Mucosa of gallbladder (tissue), 1 donor: ENCODE measurements at places on chromosomes 16 and 17.
A peak's percentile ranks its signal among the peaks of the same experiment; 100 is the strongest.

- no peak for DNase-seq
These were observed 6.6 kb downstream of the HSD11B2 start for GRCh38 chr16:67437513-67437912.

GRCh38 chr17:6713130-6713917, at the start of gene SLC13A5:
SLC13A5 (minus strand) TSS chr17:6713369; CDS start chr17:6713333, 36 bp downstream.
- DNase-seq, result no peak

DNA sequence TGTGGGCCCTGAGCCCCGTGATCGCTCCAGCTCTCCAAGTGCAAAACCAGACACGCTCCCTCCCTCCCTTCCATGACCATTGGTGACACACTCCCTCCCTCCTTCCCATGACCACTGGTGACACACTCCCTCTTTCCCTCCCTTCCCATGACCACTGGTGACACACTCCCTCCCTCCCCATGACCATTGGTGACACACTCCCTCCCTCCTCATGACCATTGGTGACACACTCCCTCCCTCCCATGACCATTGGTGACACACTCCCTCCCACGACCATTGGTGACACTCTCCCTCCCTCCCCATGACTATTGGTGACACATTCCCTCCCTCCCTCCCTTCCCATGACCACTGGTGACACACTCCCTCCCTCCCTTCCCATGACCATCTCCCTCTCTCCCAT, 56.3 kb downstream of the LMF1 start:
- no peak for DNase-seq

- no peak for DNase-seq
These were observed 41.7 kb downstream of the EFCAB5 start for GRCh38 chr17:29982991-29983653.

DNA sequence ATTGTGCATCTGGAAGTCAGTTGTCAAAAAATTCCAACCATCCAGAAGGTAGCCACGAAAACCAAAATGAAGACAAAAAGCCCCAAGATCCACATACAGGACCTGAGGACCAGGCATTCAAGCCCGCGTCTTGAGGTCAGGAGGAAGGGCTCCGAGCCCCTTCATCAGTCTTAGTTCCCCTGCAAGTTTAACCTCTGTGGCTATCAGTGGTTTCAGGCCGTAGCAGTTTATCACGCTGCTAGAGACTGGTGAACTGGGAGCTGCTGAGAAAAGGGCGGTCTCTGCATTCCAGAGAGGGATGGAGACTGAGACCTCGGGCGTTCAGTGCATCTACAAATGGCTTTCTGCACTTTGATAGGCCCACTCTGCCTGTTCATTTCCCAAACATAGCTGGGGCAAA, 70.6 kb downstream of the IRF8 start:
- DNase-seq, result no peak

GRCh38 chr16:72172105-72173034, at the start of gene PMFBP1:
PMFBP1 (minus strand) TSS chr16:72172155; CDS start chr16:72171208, 947 bp downstream.
- DNase-seq, result peak; percentile 69

- peak; percentile 61 for DNase-seq
These were observed 916 bp downstream of the PAGR1 start for GRCh38 chr16:29816694-29817441.

- DNase-seq, result no peak
These were observed 46.5 kb upstream of the GINS3 start for GRCh38 chr16:58345574-58346354.

- peak; percentile 79 for DNase-seq
These were observed at the start of gene DHX58 for GRCh38 chr17:42112552-42113176. DHX58 (minus strand) TSS chr17:42112714; CDS start chr17:42111892, 822 bp downstream.

- DNase-seq, result peak; percentile 83
These were observed 82.9 kb downstream of the ZNF778 start for GRCh38 chr16:89300311-89300975.

DNA sequence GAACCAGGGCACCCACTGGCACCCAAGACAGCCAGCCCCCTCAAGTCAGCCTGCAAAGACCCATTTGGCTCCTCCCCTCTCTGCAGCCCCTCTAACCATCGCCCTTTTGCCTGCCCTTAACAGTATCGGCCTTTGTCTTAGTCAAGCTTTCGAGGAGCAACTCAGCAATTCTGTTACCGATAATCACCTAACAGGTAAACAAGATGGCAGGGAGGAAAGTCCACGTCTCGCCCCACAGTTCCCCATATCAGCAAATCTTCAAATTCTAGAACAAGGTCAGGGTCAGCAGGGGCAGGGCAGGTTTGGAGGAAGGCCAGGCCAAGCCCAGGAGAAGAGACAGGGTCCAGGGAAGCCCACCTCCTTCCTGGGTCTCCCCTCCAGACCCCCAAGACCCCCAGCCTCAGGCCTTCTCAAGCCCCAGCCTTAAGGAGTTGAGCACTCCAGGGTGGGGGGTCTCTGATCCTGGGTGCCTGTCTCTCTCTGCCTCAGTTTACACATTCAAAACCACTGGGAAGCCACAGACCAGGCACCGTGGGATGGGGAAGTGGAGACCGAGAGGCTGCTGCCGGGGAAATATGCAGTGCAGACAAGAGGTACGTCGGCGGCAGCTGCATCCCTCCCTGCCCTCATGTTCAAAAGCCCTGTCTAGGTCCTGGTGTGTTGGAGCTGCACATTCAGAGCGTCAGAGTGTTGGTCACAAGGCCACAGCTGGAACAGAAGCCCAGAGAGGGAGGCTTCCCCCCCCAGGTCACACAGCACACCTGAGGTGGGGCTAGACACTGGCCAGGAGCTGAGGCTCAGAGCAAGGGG, 3.9 kb upstream of the OSGIN1 start:
- no peak for DNase-seq

DNA sequence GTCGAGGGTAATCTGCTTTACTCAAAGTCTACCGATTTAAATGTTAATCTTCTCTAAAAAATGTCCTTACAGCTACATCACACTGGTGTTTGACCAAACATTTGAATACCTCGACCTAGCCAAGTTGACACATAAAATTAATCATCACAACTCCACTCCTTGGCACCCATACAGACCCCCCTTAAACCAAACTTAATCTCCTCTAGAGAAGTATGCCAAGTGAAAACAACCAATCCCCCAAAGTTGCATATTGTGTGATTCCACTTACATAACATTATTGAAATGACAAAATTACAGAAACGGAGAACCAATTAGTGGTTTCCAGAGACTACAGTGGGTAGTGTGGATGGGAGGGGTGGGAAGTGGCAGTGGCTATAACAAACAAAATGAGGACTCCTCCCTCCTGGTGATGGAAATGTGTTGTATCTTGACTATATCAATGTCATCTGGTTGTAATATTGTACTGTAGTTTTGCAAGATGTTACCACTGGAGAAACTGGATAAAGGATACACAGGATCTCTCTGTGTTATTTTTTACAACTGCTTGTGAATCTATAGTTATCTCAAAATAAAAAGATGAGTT, 39.4 kb downstream of the CAPNS2 start:
- DNase-seq, result no peak

DNA sequence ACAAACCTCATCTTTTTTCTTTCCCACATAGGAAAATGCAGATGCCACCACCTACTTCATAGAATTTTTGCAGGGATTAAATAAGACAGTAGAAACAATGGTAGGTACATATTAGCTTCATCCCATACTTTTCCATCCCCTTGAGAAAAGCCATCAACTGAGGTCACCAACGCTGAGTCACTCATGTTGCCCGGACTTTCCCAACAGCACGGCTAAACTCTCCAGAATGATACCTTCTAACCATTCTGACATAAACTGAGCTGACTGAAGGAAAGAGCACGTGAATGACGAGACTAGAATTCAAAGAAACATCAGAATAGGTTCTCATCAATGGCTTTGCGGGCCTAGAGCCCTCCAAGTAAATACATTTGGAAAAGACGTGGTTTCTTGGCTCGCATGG, 146.0 kb upstream of the RCVRN start:
- DNase-seq, result no peak

DNA sequence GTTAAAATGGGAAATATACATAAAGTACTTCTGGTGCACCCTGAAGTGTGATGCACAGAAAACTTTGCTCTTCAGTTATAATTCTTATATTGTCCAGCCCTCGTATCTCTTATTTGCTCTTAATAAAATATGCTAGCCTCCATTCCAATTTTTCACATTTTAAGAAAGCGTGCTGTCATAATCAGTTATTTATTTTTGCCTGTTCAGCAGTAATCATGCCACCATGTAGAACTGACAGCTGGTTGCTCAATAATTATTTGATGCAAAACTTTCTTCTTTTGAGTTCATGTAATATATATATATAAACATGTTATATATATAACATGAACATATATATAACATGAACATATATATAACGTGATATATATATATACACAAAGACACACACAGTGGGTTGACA, 294.6 kb downstream of the CNTNAP4 start:
- DNase-seq, result no peak

GRCh38 chr16:79769270-79769927, 168.9 kb upstream of the MAF start:
- DNase-seq, result no peak

DNA sequence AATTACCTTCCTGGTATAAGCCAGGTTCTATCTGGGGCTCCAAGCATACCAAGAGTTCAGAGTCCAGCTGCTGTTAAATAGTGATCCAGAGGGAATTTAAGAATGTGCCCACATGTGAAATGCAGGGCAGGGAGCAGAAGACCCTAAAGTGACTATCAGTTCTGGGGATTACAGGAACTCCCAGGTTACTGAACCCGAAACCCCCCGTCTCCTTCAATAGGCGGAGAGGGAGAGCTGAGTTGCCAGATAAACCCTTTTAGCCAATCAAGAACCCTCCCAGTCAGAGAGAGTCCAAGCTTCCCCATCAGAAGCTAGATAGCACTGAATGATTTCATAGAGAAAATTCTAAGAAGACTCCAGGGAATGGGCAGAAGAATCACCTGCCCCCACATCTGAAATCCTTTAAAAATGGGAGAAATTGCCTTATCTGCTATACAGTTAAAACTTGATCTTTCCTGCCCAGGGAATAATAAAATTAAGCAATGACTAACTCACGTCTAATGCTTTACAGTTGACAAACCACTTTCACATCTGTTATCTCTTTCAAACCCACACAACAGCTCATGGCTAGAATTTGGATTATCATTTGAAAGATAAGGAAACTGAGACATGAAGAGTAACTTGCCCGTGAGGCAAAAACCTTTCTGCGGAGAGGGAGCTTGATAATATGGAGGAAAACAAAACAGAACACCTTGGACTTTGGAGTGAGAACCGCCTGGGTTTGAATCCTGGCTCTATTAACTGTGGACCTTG, 10.2 kb downstream of the NOG start:
- no peak for DNase-seq

- no peak for DNase-seq
These were observed 386.1 kb downstream of the SEC14L1 start for GRCh38 chr17:77526728-77527350.

DNA sequence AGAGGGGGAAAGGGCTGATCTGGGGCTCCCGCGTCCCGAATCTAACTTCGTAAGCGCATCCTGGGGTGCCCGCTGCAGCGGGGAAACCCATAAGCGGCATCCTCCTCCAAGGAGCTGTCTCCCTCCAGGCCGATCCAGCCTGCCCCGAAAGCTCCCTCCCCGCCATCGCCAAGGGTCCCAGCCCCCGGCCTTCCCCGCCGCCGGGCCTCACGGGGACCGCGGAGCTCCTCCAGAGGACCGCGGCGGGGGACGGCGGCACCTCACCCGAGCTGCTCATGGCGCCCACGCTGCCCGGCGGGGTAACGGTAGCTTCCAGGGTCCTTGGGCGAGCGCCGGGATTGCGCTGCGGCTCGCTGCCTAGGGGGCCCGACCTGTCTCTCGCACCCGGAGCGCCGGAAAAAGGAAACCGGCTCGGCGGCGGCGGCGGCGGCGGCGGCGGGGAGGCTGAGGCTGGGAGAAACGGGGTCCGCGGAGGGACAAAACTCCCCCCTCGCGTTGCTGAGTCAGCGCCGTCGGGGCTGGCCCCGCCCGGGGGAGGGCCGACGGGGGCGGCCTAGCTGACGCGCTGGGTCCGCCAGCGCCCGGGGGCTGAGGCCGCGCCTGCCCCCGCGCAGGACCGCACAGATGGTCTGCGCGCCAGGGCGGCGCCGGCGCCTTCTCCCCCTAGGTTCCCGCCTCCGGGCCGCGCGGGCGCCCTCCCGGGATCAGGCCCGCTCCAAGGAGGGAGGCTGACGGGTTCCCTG, at the start of gene BLMH:
TSS of gene BLMH (minus strand) at position 402 of the 743 bp plus-strand sequence. CDS start at position 277, 125 bp downstream.
- DNase-seq, result peak; percentile 79

DNA sequence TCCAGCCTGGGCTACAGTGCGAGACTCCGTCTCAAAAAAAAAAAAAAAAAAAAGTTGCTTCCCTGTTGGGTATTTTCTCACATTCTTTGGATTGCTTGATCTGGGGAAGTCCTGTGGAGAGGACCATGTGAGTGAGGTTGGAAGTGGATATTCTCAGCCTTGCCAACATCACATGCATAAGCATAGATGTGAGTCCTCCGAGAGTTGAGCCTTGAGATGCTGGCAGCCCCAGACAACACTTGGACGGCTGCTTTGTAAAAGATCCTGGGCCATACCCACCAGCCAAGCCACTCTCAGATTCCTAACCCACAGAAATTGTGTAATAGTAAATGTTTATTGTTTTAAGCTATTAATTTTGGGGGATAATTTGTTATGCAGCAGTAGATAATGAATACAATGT, 1570.0 kb upstream of the GOT2 start:
- DNase-seq, result no peak

DNA sequence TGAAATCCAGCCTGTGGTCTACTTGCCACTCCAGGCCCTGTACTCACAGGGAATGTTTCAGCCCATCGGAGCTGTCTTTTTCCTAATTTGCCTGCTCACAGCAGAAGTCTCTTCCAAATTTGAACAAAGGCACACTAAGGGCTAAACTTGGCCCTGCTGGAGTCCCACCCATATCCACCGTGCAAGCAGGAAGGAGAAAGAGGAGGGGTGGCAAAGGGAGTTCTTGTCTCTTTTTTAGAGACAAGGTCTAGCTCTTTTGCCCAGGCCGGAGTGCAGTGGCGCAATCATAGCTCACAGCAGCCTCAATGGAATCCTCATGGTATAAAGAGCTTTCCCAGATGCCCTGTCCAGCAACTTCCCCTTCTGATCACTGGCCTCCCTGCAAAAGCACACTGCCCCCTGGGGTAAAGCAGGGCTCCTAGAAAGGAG, 2.7 kb upstream of the PRM1 start:
- no peak for DNase-seq

DNA sequence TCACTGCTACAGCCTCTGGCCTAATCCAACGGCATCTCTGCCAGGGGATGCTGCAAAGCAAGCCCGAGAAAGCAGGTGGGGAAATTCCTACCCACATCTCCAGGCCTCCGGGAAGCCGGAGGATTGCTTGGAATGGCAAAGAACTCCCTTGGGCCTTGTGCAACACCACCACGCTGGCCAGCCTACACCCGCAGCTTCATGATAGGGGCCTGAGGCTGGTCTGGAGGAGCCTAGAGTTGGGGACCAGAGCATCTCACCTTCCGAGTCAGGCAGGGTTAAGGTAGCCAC, 20.3 kb downstream of the GGA3 start:
- no peak for DNase-seq

- DNase-seq, result no peak
These were observed 7.0 kb downstream of the TOM1L2 start for GRCh38 chr17:17965152-17965721.
